AML-193 (cell line): ENCODE measurements at places on chromosomes 7 and 10.

DNA sequence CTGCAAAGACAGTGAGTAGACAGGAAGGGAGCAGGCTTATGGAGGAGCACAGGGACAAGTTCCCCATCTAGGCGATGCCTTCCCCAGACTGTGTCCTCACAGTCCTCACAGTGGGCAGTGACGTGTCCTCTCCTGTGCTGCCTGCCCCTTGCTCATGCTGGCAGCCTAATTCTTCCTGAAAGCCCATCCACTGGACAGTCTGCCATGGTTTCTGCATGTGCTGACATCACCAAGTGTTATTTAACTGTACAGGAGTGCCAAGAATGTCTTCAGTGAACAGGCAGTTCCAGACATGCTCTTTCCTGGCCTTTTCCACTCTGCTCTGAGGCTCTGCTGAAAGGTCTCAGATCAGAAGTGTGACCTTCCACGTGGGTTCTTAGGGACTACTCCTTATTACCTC lies 54.1 kb downstream of the ZNF248 start:
- no peak for DNase-seq

DNA sequence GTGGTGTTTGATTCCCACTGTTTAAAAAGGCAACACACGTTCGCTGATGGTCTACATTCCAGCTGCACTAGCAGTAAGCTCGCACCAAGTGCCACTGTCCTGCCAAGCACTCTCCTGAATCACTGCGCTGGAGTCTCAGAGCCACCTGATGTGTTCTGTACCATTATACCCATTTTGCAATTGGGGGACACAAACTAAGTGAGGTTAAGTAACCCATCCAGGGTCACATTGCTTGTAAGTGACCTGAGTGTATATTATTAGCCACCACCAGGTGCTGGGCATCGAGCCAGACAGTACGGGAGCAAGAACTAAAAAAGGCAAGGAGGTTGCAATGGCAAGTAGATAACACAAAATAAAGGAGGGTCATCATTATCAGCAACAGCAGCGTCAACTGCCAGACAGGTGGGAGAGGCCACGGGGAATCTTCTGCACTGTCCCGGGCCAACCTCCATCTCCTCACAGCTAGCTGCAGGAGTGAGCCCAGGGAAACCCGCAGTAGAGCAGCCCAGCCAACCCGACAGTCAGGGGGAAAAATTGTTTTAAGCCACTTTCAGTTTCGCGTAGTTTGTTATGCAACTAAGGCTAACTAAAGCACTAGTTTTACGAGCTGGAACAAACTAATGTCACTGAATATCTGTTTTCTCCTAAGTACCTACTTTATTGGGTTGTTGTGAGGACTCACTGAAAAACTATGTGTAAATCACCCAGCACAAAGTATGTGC lies 712 bp upstream of the CPVL start:
- no peak for DNase-seq

DNA sequence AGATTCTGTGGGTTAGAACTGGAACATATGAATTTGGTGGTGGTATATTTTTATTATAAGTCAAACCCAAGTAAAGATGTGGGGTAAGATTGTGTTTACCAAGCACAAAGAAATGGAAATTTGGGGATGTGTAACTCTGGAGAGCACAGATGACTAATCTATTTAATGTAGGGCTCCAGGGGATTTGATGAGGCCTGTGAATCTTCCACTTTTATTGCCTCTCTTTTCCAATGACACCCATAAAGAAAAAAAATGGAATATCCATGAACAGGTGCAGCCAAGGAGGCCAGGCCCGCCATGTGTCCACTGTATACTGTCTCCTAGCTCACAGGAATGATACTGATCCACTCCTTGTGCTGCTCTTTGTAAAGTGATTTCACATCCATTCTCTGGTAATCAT lies 2.8 kb downstream of the SRGN start:
- DNase-seq = no peak

GRCh38 chr10:91798649-91799611 lies 704 bp downstream of the TNKS2 start:
- DNase-seq = peak; percentile 51

GRCh38 chr7:1325646-1326510 lies 93.2 kb downstream of the UNCX start:
- no peak for DNase-seq

DNA sequence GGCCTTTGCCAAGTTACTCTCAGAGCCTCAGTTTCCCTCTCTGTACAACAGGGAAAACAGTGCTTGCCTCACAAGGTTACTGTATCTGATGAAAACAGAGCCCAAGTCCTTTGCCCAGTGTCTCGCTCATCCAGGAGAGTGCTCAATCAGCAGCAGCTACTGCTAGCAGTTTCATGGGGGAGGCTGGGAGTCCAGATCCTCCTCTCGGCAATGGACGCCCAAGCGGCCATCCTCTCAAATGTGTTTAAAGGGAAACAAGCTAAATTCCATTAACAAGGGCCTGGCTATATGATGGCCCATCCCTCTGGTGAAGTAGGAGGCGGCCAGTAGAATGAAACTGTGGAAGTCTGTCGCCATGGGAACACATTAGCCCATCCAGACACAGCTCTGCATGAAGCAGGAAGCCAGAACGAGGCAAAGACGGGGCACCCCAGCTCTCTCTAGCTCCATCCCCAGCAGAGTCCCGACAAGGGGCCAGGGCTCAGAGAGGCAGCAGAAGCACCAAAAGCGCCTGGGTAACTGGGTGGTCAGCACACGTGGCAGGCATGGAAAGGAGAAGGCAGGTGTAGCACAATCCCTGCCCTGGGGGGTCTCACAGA lies 35.2 kb downstream of the FAM53B start:
- no peak for DNase-seq

- no peak for DNase-seq
Measured at GRCh38 chr10:70672165-70673042, at the start of gene ADAMTS14. Gene ADAMTS14, plus strand, starts transcription at chr10:70672506. Its CDS starts 297 bp downstream, at chr10:70672803.

DNA sequence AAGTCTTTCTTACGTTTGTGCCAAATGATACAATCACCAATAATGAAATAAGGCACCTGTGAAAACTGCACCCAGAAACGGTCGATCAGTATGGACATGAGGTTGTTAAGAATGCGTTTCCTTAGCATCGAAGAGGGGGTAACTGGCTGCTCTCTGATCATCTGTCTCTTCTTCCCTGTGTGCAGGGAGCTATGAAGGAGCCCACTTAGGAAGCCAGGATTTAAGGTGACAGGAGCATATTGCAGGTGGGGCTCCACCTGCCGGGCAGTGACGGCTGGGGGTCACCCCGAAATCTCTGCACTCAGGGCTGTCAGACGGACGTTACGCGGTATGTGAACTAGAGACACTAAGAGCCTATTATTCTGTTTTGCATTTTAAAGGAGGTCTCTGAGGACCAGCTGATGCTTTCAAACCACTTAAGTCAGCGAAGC lies 64.5 kb downstream of the CARD11 start:
- no peak for DNase-seq

- DNase-seq = no peak
Measured at GRCh38 chr7:33792041-33792440, 113.3 kb upstream of the BMPER start.

- no peak for DNase-seq
Measured at GRCh38 chr7:33554576-33554975, 350.8 kb upstream of the BMPER start.

GRCh38 chr7:98569691-98570337 lies 47.3 kb upstream of the NPTX2 start:
- no peak for DNase-seq

DNA sequence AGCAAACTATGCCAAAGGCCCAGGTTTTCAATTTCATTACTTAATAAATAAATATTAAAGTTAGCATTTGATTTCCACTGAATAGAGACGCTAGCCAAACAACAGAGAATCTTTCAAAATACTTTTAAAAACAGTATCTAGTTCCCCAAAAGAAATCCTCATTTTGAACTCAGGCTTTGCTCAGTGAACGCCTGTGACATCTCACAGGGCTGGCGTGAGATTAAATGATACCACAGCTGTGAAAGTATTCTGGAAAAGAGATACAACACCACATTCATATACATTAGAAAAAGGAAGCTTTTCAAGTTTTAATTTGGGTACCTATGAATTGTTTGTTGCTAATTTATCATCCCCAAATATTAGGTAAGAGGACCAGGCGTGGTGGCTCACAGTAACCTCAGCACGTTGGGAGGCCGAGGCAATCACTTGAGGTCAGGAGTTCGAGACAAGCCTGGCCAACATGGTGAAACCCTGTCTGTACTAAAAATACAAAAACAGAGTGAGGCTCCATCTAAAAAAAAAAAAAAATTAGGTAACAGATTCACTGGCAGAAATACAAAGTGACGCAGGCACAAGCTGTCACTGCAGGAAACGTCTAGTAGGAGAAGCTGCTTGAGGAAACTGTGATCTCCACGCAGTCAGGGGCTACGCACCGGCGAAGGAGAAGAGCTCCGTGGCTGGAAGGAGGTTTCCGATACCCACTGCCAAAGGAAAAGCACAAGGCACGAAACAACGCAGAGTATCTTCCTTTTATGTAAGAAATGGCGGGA lies 50.0 kb downstream of the AMZ1 start:
- DNase-seq = no peak

- DNase-seq = no peak
Measured at GRCh38 chr10:53489335-53490182, 717.0 kb upstream of the MBL2 start.

- DNase-seq = no peak
Measured at GRCh38 chr10:19385846-19386450, 337.3 kb downstream of the MALRD1 start.

DNA sequence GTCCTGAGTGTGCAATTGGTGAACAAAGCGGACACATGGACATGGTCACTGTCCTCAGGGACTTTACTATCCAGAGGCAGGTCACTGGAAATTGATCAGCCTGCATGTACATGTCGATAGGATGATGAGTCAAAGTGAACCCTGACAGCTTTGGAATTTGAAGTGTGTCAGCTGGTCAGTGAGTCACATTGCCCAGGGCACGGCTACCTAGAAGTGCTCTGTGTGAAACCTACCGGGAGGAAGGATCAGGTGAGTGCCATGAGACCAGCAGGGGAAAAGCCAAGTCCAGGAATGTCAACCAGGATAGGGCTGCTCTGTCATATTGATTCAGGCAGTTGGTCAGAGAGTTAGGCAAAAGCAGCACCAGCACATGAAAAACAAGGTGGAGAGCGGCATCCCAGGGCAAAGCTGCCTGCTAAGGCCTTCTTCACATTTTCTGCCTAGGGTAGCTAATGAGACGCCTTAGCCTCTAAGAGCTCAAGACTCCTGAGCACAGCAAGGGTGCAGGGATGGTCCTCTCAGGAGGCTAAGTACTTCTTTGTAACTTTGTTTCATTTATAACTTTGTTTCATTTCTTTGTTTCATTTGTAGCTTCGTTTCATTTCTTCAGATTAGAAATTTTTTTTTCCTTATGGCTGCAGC lies 19.4 kb upstream of the PDCD4 start:
- DNase-seq = no peak

- DNase-seq = peak; percentile 10
Measured at GRCh38 chr7:85483177-85483576, 296.3 kb upstream of the SEMA3D start.

DNA sequence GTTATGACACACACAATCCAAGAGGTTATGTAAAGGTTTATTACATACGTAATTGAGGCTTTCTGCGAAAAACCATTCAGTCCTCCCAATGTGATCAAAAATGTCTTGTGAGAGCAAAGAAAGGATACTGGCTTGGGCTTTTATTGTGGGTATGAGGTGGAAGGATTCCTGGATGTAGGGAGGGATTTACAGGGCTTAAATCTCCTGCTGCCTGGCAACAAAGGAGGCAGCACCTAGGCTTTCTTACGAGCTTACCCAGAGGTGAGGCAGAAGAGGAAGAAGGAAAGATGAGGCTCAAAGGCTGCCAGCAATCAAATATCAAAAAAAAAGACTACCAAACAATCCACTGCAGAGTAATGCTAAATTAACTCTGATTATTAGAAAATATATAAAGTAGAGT lies 1149.5 kb upstream of the POT1 start:
- no peak for DNase-seq

DNA sequence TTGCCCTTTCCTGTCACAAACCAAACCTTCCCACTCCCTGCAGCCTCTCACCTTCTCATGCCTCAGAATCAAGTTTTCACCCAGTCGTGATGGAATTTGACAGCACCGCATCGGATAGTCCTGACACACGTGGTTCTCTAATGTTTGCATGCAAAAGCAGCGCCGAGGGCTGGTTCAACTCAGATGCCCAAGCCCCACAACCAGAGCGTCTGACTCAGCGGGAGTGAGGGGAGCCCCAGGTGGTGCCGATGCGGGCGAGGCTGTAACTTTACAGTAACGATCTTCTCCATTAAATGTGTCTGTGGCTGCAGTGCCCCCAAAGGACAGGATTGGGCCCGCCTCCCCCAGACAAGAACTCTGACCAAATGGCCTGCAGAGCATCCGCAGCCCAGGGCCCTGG lies 284.5 kb downstream of the CELF2 start:
- no peak for DNase-seq

DNA sequence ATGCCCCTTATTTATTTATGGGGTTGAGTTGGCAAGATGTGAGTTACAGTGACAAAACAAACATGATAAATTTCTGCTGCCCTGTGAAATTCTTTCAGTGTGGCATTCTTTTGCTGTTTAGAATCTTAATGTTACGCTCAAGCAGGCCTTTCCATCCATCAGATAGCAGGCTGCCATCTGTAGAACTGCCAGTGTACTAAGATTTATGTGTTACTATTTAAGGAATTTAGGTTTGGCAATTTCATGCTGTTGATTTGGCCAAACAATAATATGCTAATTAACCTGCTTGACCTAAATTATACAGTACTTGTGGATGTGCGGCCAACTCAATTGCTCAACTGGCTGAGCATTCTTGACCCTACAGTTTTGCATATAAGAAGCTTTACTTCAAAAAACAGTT lies 477.7 kb upstream of the TPK1 start:
- no peak for DNase-seq

GRCh38 chr10:132593389-132593788 lies 55.8 kb downstream of the INPP5A start:
- no peak for DNase-seq

- no peak for DNase-seq
Measured at GRCh38 chr10:45456822-45457221, 82.8 kb downstream of the ALOX5 start.

GRCh38 chr7:142632271-142633134 lies 116.8 kb upstream of the PRSS1 start:
- peak; percentile 51 for DNase-seq

DNA sequence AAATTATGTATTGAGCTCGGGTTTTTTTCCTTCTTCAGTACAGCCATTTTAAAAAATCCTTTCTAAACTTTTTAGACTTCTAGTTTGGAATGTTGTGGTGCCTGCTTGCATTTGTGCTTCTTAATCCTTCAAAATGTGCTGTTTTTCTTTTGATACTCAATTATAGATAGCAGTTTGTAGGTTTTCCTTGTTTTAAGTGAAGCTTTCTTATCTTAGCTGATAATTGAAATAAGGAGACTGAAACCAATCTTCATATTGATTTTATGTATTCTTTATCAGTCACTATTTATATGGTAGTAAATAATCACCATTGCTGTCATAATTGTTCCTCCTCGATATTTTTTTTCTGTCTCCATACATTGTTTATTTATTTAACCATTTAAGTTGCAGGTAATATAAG lies 56.6 kb downstream of the TAF3 start:
- DNase-seq = no peak

GRCh38 chr7:38905056-38905759 lies 3.8 kb downstream of the VPS41 start:
- no peak for DNase-seq

GRCh38 chr7:2072042-2072441 lies 160.7 kb downstream of the MAD1L1 start:
- no peak for DNase-seq
